G401 (cell line): ENCODE measurements at places on chromosomes 7 and 10. TPM values are rescaled to one million over a fixed set of nuclear protein-coding genes. Genes with fewer than 3 reads are reported as not detected.

GRCh38 chr7:18041191-18041590, 13.5 kb upstream of the PRPS1L1 start:
- DNase-seq = no peak

- DNase-seq = no peak
Observed at GRCh38 chr10:80588546-80588945, 50.8 kb downstream of the SH2D4B start.

DNA sequence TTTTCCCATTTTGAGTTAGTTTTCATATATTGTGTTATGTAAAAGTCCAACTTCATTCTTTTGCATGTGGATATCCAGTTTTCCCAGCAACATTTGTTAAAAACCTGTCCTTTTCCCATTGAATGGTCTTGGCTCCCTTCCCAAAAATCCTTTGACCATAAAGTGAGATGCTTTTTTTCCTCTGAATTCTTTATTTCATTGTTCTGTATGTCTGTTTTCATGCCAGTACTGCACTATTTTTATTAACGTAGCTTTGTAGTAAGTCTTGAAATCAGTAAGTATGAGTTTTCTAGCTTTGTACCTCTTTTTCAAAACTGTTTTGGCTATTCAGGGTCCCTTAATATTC, 20.0 kb downstream of the C1GALT1 start:
- no peak for DNase-seq

- DNase-seq = no peak
Observed at GRCh38 chr10:84933402-84933801, 605.0 kb downstream of the CCSER2 start.

CYP26A1 gene
- total RNA-seq = 0.24 and 0.25 TPM in 2 replicates

GBF1 gene
- 15.3 and 16.0 TPM in 2 replicates for total RNA-seq

DNA sequence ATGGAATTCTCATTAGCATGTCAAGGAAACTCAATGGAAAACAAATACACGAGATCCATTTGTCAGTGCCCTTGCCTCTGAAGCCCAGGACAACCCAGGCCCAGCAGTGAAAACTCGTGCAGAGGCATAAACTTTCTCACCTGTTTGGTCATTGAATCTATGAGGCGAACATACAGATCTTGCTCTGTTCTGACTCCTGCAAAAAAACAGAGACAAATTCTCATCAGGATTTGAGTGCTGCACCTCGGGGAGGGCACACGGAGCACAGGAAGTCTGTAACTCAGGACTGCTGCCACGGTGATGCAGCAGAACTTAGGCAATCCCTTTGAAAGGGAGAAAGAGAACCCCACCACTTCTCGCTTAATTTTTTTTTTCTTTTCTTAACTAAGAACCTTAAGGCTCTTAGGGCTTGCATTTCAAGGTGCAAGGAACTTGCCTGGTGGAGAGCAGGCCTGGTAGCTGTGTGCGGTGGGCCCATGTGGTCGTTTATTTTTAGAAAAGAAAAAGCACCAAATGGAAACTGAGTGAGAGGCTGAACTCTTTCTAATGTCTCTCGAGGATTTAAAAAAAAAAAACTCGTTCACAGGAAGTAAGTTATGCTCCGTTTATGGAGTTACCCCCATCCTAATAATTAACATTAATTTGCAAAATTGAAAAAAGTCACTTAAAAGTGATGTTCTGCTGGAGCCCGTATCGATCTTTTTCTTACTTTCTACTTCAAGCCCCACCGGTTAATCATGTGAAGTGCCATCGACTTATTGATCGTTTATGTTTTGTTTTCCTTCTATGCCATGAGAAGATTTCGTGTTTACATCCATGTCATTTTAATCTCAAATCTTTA, 1.8 kb downstream of the EBF3 start:
- no peak for DNase-seq

DNA sequence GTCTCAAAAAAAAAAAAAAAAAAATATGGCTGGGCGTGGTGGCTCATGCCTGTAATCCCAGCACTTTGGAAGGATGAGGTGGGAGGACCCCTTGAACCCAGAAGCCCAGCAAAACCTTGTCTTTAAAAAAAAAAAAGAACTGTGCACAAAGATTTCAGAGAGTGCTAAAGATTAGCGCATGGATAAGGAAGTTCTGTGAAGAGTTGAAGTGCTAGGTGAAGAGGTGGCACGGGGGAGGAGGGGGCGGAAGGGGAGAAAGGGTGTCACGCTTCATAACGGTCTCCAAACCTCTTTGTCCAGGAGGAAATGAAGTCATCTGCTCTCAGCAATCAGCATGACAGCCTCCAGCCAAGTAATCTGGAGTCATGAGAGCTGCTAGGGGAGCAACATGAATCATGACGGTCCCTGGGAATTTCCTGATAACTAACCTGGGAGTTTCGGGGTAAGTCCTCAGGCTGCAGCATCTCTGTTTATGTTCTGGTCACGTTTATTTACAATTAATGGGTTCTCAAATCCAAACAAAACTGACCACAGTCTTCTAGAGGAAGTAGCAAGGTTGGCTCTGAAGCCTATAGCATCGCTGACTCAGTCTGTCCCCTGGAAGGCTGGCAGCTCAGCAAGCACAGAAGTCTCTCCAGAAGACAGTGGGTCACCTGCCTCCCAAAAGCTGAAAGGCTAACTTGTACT, 1.9 kb upstream of the PLAU start:
- DNase-seq = peak; percentile 25

TES gene
- not detected in 2 replicates for total RNA-seq

GRCh38 chr7:27096768-27097514, 1.1 kb upstream of the HOXA1 start:
- DNase-seq = no peak

DNA sequence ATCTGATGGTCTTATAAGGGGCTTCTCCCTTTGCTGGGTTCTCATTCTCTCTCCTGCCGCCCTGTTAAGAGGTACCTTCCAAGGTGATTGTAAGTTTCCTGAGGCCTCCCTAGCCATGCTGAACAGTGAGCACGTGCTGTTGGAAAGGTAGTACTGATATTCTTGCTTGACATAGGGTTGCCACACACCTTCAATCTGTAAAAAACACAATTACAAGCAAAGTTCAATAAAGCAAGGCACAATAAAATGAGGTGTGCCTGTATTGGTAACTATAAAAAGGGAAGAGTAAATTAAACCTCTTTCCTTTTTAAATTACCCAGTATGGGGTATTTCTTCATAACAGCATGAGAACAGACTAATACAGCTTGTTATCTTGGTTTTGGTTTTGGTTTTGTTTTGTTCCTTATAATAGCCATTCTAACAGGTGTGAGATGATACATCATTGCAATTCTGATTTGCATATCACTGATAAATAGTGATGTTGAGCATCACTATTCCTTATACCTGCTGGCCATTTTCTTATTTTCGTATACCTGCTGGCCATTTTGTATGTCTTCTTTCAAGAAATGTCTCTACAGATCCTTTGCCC, 164.9 kb upstream of the TRIM24 start:
- DNase-seq = no peak

DNA sequence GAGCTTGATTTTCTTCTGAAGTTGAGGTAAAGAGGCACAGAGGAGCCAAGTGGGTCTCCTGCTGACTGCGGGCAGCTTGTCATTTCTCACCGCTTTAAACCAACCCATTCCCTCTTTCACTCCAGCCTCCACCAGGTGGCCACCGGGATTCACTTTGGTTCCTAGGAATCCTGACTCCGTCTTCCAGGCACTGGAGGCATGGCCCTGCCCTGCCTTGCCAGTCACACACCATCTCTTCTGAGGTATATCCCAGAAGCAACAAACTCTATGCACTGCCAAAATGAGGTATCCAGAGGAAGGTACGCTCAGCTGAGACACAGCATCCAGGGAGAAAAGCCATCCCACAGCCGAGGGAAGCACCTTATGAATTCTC, 280.8 kb downstream of the TNS3 start:
- DNase-seq = no peak

PRKG1 gene
- total RNA-seq = 68.3 and 136 TPM in 2 replicates

DNA sequence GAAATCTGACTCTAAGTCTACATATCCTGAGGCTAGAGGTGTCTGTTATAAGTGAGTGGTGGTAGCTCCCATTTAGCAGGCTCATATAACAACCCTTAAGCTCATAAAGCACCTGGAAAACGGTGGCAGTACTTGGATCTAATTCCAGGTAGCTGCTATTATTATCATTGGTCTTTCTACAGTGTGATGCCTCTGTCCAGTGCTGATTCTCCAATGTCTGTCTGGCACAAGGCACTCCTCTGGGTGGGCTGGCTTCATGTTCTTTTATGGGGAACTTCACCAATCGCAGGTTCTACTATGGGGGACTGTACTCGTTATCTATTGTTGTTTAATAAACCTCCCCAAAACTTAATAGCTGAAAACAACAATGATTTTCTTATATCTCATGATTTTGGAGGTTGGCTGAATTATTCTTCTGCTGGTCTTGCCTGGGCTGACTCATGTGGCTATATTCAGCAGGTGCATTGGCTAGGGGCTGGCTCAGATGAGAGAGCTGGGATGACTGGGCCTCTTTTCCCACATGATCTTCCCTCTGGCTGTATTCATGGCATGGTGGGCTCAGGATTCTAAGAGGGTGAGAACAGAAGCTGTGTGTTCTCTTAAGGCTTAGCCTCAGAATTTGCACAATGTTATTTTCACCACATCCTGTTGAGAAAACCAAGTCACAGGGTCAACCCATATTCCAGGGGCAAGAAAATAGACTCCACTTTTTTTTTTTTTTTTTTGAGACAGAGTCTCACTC, 93.0 kb upstream of the PCGF5 start:
- no peak for DNase-seq

GRCh38 chr10:119303886-119304285, 96.5 kb downstream of the GRK5 start:
- DNase-seq = no peak

UFSP1 gene
- 2.5 and 3.6 TPM in 2 replicates for total RNA-seq

GRCh38 chr7:32513210-32513609, 17.9 kb downstream of the AVL9 start:
- DNase-seq = no peak

DNA sequence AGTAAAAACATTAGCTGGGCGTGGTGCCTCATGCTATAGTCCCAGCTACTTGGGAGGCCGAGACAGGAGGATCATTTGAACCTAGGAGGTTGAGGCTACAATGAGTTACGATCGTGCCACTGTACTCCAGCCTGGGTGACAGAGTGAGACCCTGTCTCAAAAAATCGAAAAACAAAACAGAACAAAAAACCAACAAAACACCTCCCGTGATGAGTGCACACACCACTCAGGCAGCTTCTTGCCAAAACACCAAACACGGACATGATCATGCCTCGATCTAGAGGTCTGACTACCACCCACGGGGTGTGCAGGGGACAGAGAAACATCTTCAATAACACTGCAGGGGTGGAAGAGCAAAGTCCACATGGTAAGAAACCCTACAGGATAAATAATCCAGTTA, 44.4 kb downstream of the AMZ1 start:
- DNase-seq = no peak

DNA sequence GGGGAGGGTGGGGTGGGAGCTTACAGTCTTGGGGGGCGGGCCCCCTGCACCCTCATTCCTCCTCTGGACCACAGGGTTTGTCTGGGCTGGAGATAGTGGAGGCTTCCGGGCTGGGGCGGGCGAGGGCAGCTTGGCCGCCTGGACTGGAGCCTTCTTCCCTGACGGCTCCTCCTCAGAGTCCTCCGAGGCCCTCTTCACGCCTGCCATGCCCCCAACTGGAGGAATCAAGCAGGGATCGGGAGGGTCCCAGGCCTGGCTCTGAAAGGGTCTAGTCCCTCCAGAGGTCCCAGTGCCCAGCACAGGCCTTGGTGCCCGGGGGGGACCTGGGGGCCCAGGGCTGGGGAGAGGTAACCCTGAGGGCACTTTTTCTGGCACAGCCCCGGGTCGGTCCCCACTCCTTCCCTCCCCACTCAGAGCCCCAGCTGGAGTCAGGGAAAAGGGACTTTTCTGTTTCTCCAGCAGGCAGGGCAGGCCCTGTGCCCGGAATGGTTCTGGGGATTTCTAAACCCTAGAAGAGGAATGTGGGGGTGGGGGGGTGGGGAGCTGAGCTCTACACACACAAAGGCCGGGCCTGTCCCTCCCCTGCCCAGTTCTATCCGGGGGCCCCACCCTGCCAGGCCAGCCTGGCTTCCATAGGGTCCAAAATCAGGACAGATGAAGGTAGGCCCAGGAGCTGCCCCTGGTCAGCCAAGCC, 11.6 kb downstream of the MICALL2 start:
- DNase-seq = no peak

DNA sequence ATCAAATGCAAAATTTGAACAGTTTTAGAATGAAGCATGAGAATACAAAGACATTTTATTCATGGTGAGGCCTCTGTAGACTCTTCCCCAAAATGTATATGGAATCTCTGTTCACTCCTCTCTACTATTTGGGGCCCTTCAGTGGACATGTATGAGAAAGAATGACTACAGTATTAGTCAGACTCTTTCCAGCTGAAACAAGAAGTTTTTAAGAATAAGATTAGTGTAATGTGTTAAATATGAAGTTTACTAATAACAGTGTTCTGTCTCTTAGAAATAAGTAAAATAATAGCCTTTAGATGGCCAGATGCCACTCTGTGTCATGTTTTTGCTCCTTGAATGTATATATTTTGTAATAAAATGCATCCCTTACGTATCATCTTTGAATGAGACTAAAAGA, 585.6 kb downstream of the SUGCT start:
- DNase-seq = no peak

- DNase-seq = no peak
Observed at GRCh38 chr10:102801496-102801895, 35.7 kb downstream of the CYP17A1 start.

GRCh38 chr7:27641581-27642230, 21.0 kb downstream of the HIBADH start:
- no peak for DNase-seq

- peak; percentile 53 for DNase-seq
Observed at GRCh38 chr10:31650010-31650409, 278.6 kb downstream of the ARHGAP12 start.

DNA sequence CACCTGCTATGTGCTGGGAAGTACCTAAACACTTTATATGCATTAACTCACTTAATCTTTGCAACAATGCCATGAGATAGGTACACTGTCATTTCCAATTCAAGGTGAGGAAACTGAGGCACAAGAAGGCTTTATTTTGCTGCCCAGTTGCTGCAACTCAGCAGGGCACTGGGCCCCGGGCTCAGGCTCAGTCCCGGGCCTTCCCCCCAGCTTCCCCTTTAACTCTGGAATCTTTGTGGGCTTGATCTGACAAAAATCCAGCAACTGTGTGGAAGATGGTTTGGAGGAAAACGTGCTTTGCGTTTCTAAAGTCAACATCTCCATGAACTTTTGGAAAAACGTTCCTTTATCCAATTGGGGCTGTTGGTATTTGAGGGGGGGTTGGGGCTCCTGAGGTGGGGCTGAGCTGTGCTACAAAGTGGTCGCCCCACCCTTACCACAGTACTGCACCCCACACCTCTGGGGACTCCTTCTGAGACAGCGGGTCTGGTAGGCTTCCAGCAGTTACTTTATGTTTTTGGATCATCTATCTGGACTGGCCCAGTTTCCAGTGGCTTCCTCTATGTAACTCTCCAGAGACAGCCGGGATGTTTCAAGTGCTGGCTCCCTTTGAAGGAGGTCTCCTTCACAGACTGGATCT, 40.5 kb upstream of the CAMK1D start:
- DNase-seq = no peak

LGI1 gene
- 71.8 and 92.7 TPM in 2 replicates for total RNA-seq

DNA sequence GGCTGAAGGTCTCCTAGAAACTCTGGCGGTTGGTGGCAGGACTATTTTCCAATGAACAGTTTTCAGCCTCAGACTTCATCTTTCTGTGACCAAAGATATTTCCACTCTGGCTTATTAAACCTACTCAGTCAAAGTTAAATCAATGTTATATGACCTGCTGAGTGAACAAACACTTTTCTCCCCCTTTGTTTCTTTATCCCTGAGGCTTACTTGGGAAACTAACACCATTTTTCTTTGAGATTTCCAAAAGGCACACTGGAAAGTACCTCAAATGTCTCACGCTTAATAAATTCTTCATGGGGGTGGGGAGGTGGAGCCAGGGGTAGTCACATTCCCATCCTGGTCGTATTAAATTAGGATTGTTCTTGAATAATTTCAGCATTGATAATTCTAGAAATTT, 1.8 kb downstream of the TMEM26 start:
- no peak for DNase-seq
